ENCODE measurements at places on chromosomes 6 and 20.

DNA sequence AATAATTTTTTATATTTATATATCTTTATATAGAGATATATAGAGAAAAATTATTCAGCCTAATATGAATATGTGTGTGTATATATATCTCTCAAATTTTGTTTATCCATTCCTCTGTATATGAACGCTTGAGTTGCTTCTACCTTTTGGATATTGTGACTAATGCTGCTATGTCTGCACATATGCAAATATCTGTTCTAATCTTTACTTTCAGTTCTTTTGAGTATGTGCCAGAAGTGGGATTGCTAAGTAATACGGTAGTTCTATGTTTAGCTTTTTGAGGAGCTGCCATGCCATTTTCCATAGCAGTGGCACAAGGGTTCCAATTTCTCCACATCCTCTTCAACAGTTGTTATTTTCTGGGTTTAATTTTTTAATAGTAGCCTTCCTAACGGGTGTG, 72.8 kb upstream of the CEP85L start:
- no peak overlapping the region for H3K27ac ChIP-seq
- DNase-seq, result no peak
- H3K36me3 ChIP-seq, result no peaks in the 10 kb centered on the region
- no peak overlapping the region for H3K4me3 ChIP-seq
- H3K4me1 ChIP-seq, result peaks cover 11% of the 10 kb centered on the region

- no peak overlapping the region for H3K27ac ChIP-seq
- no peak overlapping the region for H3K4me3 ChIP-seq
- no peaks in the 10 kb centered on the region for H3K27me3 ChIP-seq
- no peaks in the 10 kb centered on the region for H3K4me1 ChIP-seq
- H3K36me3 ChIP-seq, result no peaks in the 10 kb centered on the region
- DNase-seq, result no peak
Observed at GRCh38 chr6:50902260-50902659, 83.6 kb downstream of the TFAP2B start.

DNA sequence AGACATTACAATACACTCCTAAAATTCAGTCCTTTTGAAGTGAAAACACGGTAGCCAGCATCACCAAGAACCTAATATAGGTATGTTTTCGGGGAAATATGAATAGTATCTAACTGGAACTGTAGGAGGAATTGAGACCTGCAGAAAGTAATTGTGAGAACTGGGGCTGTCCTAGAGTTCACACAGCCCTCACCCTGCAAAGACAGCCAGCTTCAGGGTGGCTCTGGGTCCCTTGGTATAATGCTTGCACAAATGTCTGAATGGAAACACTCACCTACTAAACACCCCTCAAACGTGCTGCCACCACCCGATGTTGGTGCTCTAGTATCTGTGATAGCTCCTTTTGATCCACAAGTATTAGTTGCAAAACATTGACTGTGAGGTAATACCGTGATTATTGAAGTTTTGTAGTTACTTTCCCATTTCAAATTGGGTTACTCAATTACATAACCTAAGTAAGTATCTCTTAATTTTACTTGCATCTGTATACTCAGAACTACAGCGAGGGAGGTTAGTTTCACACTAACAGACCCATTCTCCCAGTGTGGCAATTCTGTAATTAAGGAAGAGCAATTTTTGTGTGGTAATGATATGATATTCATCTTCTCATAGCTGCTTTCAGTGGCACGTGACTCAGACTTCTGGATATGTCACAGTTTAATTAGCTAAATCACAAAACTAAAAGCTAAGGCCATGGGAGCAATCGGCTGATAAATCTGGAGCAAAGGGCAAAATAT, 129.5 kb downstream of the INSM1 start:
- H3K27me3 ChIP-seq, result no peaks in the 10 kb centered on the region
- DNase-seq, result no peak
- H3K4me1 ChIP-seq, result peaks cover 24% of the 10 kb centered on the region
- H3K27ac ChIP-seq, result peak overlapping the region; percentile 73
- H3K36me3 ChIP-seq, result 0 out of 2 replicates have a peak, but pooled peaks cover 6% of the 10 kb centered on the region

GRCh38 chr6:169498916-169499513, 202.8 kb downstream of the WDR27 start:
- no peak for DNase-seq
- no peak overlapping the region for H3K27ac ChIP-seq
- no peak overlapping the region for H3K4me3 ChIP-seq
- peaks cover 12% of the 10 kb centered on the region for H3K36me3 ChIP-seq
- peaks cover 28% of the 10 kb centered on the region for H3K4me1 ChIP-seq
- H3K27me3 ChIP-seq, result 0 out of 2 replicates have a peak, but pooled peaks cover 2% of the 10 kb centered on the region
